ENCODE measurements at places on chromosomes 6 and 20.
A peak's percentile ranks its signal among the peaks of the same experiment; 100 is the strongest.

DNA sequence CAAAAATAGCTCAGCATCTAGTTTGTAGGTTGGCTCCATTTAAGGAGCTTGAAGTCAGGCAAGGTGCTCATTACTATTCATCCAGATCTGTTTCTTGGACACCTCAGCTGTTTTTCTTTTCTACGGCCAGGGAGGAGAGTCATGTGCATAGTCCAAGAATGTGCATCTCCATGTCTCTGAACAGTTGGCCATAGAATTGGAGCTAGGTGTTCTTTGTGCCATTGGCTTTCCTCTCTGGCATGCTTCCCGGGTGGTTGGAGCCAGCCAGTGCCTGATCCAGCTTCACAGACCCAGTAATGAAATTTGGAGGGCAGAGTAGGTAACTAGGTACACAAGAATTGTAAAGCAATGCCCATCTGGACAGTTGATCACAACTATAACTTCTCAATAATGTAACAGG, 21.6 kb downstream of the EYA4 start:
- no peak for DNase-seq

DNA sequence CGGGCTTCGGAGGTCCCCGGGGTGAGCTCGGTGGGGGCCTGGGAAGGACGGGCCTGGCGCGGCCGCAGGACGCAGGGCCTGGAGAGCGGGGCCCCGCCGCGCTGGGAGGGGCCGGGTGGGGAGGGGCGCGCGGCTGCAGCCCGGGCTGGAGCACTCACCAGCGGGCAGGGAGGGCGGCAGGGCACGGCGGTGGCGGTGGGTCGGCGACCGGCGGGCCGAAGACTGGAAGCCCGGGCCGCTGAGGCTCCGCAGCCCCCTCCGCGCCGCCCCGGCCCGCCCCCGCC, at the start of gene GATA5:
GATA5 (minus strand) TSS at position 224 of the 284 bp plus-strand sequence. CDS start 474 bp downstream, outside the sequence.
- no peak for DNase-seq

DNA sequence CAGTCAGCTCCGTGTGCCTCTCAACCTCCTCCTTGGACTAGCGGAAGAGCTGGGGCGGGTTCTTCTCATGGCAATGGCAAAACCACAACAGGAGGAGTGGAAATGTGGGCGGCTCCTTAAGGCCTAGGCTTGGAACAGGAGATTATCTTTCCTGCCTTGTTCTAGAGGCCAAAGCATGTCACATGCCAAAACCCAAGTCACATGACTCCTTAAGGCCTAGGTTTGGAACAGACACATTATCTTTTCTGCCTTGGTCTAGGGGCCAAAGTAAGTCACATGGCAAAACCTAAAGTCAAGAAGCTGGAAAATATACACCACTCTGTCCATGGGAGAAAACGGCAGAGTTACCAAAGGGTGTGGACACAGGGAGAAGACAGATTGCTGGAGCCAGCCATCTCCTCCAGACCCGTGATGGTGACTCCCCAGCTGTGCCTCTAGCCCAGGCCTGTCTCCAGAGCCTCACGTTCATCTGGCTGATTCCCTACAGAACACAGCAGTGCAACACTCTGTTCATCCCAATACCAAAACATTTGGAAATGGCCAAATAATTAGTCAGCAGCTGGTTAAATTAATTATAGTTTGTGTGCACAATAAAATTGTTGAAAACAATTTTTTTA, 34.2 kb downstream of the ANKRD60 start:
- DNase-seq: no peak

- DNase-seq: no peak
These were observed 143.6 kb downstream of the PHACTR3 start for GRCh38 chr20:59747671-59748515.

GRCh38 chr20:1427457-1428054, 34.7 kb upstream of the FKBP1A start:
- DNase-seq: no peak

- no peak for DNase-seq
These were observed 14.2 kb upstream of the TOX2 start for GRCh38 chr20:43900496-43900895.

GRCh38 chr6:42049116-42049809, 1.1 kb upstream of the TAF8 start:
- DNase-seq: no peak

- DNase-seq: no peak
These were observed 16.1 kb upstream of the HINT3 start for GRCh38 chr6:125940247-125941041.

DNA sequence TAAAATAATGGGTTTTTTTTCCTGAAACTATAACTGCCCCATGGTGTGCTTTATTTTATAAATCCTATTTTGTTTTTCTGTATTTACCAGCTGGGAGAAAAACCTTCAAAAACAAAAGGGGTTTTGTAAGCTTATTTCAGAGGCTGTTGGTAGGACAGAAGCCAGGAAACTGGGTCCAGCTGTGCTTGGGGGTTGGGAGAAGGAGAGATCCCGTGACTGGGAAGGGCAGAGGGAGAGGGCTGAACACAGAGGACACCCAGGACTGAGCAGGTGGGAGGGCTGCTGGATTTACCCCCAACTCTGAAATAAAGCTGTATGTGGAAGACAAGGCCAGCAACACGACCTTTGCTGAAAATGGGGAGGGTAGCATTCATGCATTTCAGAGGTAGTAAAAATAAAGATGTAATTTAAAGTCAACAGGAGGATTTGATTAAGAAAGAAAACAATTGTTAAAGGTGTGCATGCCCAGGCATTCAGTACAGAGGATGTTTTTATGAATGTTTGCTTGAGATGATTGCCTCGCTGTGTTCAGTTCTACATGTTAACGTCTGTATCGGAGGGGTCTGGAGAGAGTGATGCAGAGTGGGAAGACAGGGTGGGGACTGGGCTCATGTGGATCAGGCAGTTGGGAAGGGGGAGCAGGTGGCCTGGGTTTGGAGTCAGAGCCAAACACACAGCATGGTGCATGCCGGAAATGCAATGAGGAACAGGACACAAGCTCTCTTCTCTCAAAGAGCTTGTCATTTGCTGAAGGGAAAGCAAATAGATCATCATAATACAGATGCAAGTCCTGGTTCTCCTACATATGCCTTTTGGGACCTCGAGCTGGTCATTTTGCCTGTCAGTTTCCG, 21.4 kb downstream of the ARFGEF3 start:
- DNase-seq: no peak

GRCh38 chr6:3751077-3751729, at the start of gene PXDC1:
Gene PXDC1, minus strand, starts transcription at chr6:3751713. Its CDS starts 182 bp downstream, at chr6:3751531.
- peak; percentile 34 for DNase-seq

DNA sequence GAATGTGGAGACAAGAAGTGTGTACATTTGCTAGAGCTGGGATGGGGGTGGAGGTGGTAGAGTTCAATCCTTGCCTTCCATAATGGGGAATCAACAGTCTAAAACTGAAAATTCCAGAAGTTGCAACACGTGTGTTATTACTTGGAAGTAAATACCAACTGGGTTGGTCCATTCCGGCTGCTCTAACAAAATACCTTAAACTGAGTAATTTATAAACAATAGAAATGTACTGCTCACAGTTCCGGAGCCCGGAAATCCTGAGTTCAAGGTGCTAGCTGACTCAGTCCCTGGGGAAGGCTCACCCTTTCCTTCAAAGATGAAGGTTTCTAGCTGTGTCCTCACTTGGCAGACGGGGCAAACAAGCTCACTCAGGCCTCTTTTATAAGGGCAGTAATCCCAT, 59.0 kb downstream of the RIN2 start:
- DNase-seq: no peak

DNA sequence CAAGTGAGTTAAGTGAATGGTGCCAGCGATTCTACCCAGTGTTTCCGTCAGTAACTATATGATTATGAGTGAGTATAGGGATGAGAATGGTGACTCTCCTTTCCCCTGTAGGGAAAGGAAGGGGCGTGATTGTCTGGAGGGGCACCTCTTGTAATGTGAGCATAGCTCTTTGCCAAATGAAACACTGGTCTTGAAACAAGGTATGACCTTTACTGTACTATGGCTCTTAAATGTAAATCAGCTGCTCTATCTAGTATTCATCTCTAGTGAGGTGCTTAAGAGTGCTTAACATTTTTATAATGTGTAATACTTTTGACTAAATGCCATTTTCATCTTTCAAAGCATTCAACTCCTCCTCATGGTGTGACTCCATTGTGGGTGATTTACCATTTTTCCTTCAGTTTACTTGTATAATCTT, 11.0 kb downstream of the PANK2 start:
- DNase-seq: no peak

DNA sequence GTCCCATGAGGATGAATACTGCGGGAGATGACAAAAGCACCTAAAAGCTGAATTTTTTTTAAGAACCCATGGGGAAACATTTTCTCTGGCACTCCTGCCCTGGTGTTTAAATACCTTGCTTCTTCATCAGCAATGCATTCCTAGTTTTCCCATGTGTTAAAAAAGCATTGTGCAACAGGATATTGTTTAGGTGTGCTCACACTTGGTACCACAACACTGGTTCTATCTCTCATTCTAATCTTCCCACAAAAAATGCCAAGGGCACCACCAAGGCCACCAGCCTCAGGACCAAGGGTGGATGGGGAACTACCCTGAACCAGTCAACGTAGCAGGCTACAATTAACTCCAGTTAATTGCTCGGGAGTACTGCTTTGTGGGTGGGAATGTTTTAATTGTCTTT, 50.9 kb downstream of the ALDH5A1 start:
- no peak for DNase-seq

- no peak for DNase-seq
These were observed 1.6 kb downstream of the STX7 start for GRCh38 chr6:132511210-132511830.

DNA sequence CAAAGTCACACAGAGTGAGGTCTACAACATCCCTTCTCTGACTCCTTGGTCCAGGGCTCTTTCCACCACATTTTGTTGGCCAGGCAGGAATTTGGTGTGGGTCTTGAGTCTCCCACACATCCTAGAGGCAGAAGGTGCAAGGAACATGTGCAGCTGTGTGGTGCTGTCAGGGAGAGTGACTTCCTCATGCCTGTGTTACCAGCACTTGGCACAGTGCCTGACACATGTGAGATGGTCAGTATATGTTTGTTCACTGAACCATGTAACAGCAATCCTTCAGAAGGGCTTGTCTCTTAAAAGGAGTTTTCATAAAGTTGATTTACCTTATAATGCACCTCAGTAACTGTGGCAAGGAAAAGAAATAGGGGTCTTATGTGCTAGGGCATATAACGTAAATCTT, 168.5 kb downstream of the CDC5L start:
- DNase-seq: no peak

- no peak for DNase-seq
These were observed 4.2 kb downstream of the HLA-G start for GRCh38 chr6:29831776-29832175.

GRCh38 chr6:111329882-111330633, 153.0 kb downstream of the REV3L start:
- no peak for DNase-seq

GRCh38 chr6:106830930-106831329, 143.6 kb downstream of the CD24 start:
- DNase-seq: no peak

DNA sequence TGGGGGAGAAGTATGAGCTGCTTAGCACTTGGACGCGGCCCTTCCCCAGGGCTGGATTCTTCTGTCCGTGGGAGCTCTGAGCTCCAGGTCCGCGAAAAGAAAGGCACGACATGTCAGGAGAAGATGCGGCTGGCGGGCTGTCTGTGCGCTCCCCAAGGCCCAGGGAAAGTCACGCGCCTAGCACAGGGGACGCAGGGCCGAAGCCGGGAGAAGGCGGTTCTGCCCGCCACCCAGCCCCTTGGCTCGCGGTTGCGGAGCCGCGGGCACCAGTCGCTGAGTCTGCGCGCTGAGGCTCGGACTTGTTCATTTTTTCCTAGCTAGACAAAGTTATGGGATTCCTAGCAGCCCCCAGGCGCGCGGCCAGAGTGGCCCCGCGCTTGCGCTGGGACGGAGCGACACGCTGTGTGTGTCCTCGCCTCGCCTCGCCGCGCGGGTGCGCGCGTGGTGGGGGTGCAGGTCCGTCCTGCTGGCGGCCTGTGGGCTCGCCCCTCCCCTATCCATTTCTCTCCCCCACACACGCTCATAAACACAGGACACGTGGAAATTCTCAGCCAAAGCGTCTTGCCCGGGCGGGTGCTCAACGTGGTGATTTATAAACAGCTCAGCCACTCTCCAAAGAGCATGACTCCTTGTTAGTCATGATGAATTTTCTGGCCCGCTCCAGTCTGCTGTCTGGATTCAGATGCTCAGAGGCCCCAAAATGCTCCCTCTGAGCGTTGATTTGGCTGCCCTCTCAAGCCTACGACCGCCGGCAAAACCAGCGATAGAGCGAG, 1.9 kb upstream of the POU3F2 start:
- DNase-seq: no peak

- no peak for DNase-seq
These were observed 234.5 kb upstream of the MAN1A1 start for GRCh38 chr6:119584088-119584487.

GRCh38 chr6:21824431-21825177, 231.1 kb downstream of the SOX4 start:
- no peak for DNase-seq

DNA sequence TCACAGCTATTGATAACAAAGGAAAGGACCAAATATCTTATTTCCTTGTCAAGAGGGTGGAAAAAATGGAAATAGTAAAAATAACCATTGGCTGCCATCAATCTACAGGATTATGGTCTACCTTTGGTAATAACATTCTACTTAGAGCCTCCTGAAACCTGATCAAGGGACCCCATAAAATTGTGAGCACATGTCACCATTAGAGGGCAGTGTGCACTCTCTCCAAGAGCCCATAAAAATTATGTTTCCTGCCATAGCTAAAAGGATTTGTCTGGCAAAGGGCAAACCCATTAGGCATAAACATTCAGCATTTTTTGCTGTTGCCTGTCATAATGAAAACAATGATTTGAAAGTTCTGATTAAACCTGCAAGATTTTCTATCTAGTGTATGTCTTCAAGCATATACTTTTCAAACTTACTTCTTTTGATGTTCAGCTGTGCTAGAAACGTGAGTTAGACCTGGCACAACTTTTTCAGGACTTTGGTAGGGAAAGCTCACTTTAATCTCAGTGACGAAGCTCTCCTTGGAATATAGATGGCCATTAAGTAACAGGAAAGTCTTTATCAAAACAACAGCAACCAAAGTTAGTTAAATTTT, 120.7 kb upstream of the ZFP64 start:
- no peak for DNase-seq

- no peak for DNase-seq
These were observed 21.1 kb downstream of the TMEM74B start for GRCh38 chr20:1163653-1164052.

All from GM12892 (cell line).